ENCODE measurements at places on chromosomes 4 and X.

DNA sequence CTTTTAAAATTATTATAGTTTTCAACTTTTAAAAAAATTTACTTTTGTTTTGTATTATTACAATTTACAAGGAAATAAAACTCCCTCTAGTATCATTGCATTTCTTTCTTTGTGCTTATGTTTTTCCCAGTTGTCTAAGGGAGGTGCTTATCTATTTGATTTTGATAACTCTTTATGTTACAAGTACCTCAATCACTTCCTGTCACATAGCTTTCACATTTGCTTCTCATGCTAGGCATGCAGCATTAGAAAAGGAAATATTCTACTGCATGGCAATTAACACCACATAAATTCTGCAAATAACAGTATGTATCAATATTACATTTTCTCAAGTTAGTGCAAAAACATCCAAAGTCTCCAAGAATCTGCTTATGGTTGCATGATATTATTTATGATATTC, 180.3 kb upstream of the HS3ST1 start:
- H3K27ac ChIP-seq: no peak overlapping the region
- no peak for DNase-seq
- H3K4me3 ChIP-seq: no peak overlapping the region
- H3K4me1 ChIP-seq: no peaks in the 10 kb centered on the region
- H3K36me3 ChIP-seq: no peaks in the 10 kb centered on the region

- H3K27me3 ChIP-seq: peaks cover 72% of the 10 kb centered on the region
- peaks cover 15% of the 10 kb centered on the region for H3K4me1 ChIP-seq
- H3K4me3 ChIP-seq: no peak overlapping the region
- DNase-seq: no peak
Measured at GRCh38 chr4:4869731-4870571, 10.5 kb downstream of the MSX1 start.

DNA sequence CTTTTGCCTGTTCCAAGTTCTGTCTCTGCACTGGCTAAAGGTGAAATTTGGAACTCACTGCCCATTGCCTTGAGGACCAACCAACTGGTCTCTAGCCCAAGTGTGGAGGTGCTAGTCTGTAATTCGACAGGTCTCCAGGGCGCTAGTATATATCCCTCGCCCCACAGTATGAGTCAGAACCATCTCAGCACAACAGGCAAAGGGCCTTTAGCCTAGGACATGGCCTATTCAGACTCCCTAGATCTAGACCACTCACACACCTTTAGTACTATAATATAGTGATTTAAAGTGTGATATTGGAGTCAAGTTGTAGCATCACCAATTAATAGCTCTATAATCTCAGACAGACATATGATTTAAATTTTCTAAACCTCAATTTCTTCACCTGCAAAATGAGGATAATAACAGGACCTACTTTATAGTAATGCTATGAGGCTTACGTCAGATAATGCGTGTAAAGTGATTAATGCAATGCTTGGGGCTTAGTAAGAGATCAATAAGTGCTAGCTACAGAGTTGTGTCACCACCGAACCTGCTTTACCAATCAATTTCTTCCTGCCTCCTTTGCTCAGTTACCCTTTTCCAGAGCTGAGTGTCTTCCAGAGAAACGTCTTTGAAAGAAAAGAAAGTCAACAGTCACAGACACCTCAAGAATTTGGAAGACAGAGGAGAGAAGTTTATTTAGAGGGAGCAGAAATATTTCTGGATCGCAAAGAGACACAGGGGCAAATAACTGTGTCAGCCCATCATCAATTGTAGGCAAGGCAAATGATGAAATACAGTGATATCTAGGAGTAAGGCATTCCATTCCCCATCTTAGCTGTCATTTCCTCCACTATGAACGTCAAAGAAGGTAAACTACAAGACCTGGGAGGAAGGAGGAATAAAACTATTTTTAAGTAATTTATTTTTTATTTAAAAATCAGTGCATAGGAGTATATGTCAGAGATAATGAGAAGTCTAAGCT, 2.3 kb downstream of the NOX1 start:
- H3K36me3 ChIP-seq: no peaks in the 10 kb centered on the region
- no peaks in the 10 kb centered on the region for H3K4me1 ChIP-seq
- H3K27ac ChIP-seq: no peak overlapping the region
- peaks cover 10% of the 10 kb centered on the region for H3K27me3 ChIP-seq

DNA sequence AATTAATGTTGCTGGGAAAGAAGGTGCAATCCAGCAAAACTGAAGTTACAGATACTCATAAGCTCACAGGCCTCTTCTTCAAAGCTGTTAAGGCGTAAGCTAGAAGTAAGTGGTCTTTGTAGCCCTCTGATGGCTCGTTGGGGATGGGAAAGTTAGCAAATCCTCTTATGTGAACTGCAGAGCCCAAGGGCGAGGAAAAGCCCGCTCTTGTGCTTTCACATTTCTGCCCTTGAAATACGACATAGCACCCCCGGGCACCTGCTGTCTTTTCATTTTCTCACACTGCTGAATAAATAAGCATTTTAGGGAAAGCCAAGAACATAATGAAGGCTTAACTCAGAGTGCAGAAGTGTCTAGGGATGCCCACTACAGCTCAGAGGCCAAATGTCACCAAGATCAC, 73.1 kb upstream of the SORBS2 start:
- no peaks in the 10 kb centered on the region for H3K27me3 ChIP-seq
- no peak for DNase-seq
- H3K4me1 ChIP-seq: no peaks in the 10 kb centered on the region
- no peaks in the 10 kb centered on the region for H3K36me3 ChIP-seq

GRCh38 chr4:94813221-94813620, 55.5 kb downstream of the BMPR1B start:
- H3K4me1 ChIP-seq: no peaks in the 10 kb centered on the region
- H3K4me3 ChIP-seq: no peak overlapping the region
- H3K27me3 ChIP-seq: no peaks in the 10 kb centered on the region
- H3K27ac ChIP-seq: no peak overlapping the region
- no peak for DNase-seq

- H3K36me3 ChIP-seq: peaks cover 6% of the 10 kb centered on the region
- no peak overlapping the region for H3K4me3 ChIP-seq
- DNase-seq: no peak
- H3K27me3 ChIP-seq: no peaks in the 10 kb centered on the region
- H3K27ac ChIP-seq: no peak overlapping the region
Measured at GRCh38 chr4:158861766-158862165, 92.9 kb downstream of the FNIP2 start.

GRCh38 chr4:107757283-107757682, 37.2 kb upstream of the PAPSS1 start:
- no peaks in the 10 kb centered on the region for H3K4me1 ChIP-seq
- no peak overlapping the region for H3K27ac ChIP-seq
- no peak overlapping the region for H3K4me3 ChIP-seq
- no peak for DNase-seq
- H3K36me3 ChIP-seq: no peaks in the 10 kb centered on the region

DNA sequence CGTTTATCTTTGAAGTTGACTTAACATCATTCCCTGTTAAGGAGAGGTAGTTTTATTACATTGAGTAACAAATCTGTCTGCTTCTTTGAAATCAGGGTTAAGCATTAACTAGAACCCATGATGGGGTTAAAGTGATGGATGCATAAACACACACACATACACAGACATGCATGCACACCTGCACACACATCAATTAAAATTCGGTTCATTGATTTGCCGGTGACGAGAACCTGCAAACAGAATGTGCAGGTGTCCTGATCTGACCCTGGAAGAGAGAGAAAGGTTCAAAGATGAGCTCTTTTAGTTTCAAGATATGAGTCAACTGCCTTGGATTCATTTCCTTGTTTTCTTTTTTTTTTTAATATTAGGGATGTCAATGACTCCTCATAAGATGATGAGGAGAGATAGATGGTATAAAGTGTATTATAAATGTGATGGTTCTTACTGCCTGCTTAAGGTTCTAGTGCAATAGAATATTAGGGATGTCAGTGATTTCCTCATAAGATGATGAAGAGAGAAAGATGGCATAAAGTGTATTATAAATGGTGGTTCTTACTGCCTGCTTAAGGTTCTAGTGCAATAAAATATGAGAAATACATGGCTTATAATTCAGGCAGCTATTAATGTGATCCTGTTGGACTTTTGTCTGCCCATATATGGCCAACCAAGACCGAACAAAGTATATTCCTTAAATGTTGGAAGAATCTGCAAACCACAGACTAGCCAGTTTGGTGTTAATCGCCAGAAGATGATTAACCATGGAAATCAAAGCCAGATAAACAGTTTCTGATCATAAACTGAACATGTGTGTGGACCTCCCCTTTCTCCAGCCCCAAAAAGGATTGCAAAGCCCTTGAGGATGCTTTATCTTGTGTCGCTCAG, 14.1 kb upstream of the CD99 start:
- no peak overlapping the region for H3K4me3 ChIP-seq
- no peak for DNase-seq
- no peaks in the 10 kb centered on the region for H3K36me3 ChIP-seq
- no peaks in the 10 kb centered on the region for H3K4me1 ChIP-seq

GRCh38 chr4:54945838-54946237, 179.6 kb downstream of the KDR start:
- H3K4me1 ChIP-seq: peaks cover 8% of the 10 kb centered on the region
- H3K4me3 ChIP-seq: no peak overlapping the region

DNA sequence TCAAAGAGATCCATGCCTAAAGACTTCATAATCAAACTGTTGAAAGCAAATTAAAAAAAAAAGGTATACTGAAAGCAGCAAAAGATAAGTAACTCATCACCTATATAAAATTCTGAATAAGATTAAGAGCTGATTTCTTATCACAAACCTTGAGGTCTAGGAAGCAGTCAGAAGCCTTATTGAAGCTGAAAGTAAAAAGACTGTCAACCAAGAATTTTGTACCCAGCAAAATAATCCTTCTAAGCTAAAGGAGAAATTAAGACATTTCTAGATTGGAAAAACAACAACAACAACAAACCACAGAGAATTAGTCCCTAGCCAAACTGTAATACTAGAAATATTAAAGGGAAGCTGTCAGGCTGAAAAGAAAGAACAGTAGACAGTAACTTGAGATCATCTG, 622.9 kb downstream of the PCDH7 start:
- no peak overlapping the region for H3K27ac ChIP-seq
- no peak overlapping the region for H3K4me3 ChIP-seq
- DNase-seq: no peak

GRCh38 chr4:187541666-187542065, 453.9 kb upstream of the ZFP42 start:
- H3K4me3 ChIP-seq: no peak overlapping the region
- no peaks in the 10 kb centered on the region for H3K27me3 ChIP-seq
- no peaks in the 10 kb centered on the region for H3K4me1 ChIP-seq
- H3K27ac ChIP-seq: no peak overlapping the region

DNA sequence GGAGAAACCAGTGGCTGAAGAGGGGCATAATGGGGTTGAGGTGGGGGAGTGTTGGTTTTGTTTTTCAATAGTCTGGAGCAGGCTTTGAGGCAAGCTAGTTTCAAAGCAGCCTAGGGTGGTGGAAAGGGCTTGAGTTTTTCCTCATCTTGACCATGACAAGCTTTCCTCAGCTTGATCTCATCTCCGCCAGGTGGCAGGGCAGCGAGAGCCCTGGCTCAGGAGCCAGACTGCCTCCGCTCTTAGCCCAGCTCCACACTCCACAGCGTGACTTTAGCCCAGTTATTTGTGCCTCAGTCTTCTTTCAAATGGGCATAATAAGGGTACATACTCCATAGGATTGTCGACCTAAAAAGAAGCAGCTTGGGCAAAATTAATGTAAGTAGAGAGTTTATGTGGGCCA, 29.9 kb upstream of the SOWAHD start:
- peaks cover 6% of the 10 kb centered on the region for H3K4me1 ChIP-seq
- no peak overlapping the region for H3K27ac ChIP-seq
- no peaks in the 10 kb centered on the region for H3K27me3 ChIP-seq
- DNase-seq: no peak
- no peak overlapping the region for H3K4me3 ChIP-seq

DNA sequence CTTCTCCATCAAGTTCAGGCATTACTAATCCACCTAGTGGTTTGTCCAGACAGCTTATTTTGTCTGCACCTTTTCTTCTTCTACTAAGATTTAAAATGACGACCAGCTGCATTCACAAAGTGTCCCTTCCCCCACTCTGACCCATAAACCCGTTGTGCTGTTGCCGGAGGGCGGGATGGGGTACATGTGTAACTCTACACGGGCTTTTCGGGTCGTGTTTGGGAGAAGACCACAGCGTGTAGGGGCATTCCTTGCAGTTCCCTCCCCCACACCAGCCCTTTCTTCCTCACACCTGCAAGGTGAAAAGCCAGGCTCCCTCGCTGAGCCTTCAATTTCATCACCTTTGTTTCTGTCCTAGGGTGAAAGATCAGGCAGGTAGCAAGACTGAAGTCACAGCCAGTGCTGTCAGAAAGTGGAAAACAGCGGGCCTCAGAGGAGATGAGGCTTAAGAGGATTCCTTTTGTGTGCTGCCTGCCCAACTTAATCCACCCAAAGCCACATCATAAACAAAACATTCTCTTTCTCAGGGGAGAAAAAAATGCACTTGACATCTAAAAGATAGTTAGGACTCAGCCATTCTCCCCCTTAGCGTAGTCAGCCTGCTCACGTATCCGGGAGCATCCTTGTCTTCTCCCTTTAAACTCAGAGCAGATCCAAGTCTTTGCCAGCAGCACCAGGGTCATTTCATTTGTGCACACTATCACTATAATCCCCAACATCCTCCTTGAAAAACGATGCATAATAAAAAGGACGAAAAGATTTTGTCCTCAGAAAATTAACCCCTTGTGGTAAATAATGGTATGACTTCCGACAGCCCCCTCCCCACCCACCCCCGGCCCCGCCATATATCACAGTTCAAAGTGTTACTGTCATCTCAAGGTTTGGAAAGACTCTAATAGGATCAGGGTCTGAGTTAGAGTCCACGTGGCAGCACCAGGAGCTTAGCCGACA, 599.0 kb downstream of the RAB28 start:
- no peak for DNase-seq
- no peak overlapping the region for H3K27ac ChIP-seq
- H3K27me3 ChIP-seq: no peaks in the 10 kb centered on the region
- H3K36me3 ChIP-seq: peaks cover 2% of the 10 kb centered on the region
- no peaks in the 10 kb centered on the region for H3K4me1 ChIP-seq
- no peak overlapping the region for H3K4me3 ChIP-seq

GRCh38 chrX:34279866-34280560, 147.9 kb upstream of the FAM47A start:
- DNase-seq: no peak
- no peak overlapping the region for H3K27ac ChIP-seq
- H3K36me3 ChIP-seq: no peaks in the 10 kb centered on the region

DNA sequence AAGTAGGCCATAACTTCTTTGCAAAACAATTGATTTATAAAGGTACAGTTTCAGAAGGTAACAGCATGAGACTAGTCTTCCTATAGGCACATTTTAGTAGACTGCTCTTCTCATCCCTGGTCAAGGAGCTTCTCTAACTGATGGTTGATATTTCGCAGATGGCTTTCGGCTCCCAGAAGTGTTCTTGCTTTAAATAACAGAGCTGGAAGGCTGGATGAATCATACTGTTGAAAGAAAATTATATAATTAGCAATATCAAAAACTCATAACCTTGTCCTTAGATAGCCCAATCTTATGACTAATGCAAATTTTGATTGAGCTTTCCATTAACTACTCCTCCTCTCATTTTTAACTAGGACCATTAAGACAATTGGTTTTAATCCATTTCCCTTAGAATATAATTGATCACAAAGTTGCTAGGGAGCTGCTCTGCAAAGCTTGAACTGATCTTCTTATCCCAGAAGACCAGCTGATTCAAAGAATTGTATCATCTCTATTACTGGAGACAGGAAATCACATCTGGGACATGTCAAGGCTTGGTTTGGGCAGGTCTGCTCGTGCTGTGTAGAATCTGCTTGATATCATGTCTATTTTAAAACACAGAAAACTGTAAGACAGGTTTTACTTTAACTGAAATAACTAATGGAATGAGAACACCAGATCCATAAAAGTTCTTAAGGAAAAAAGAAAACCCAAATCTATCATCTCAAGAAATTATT, 38.6 kb downstream of the CENPU start:
- H3K4me1 ChIP-seq: no peaks in the 10 kb centered on the region
- no peak overlapping the region for H3K27ac ChIP-seq
- no peak for DNase-seq
- no peak overlapping the region for H3K4me3 ChIP-seq
- no peaks in the 10 kb centered on the region for H3K27me3 ChIP-seq

Data from central memory CD8-positive, alpha-beta T cell (primary cell).